Progenitor cell of endocrine pancreas (in vitro differentiated cells): ENCODE measurements at places on chromosomes 4 and X. TPM values are rescaled to one million over a fixed set of nuclear protein-coding genes. Genes with fewer than 3 reads are reported as not detected.

Gene FGD1
- 23.6 and 24.7 TPM in 2 replicates for total RNA-seq

Gene PUDP
- total RNA-seq: 53.6 and 59.9 TPM in 2 replicates

GRCh38 chr4:86054286-86055032, 305.4 kb downstream of the MAPK10 start:
- DNase-seq: no peak

GRCh38 chr4:155025762-155026457, 182.5 kb upstream of the NPY2R start:
- DNase-seq: peak; percentile 43

GRCh38 chr4:104677116-104677515, 182.4 kb upstream of the CXXC4 start:
- DNase-seq: no peak

- no peak for DNase-seq
Measured at GRCh38 chrX:107504006-107504405, 54.6 kb downstream of the FRMPD3 start.

DNA sequence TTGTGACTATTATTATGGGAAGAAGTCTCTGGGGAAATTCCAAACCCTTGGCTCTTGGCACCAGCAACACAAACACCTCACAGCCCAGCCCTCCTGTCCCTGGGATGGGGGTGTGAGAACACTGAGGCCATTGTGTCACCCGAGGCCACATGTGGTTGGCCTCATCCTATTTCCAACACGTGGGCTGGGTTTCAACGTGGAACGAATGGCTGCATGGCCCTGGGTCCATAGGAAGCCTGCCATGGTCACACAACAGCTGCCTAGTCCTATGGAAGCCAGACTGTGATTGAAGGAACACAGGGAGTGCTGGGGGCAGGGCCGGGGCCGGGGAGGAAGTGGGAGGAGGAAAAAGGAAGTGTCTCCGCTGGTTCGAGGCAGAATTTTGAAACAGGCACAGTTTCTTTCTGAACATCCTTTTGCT, 10.0 kb downstream of the CLCN4 start:
- DNase-seq: no peak

DNA sequence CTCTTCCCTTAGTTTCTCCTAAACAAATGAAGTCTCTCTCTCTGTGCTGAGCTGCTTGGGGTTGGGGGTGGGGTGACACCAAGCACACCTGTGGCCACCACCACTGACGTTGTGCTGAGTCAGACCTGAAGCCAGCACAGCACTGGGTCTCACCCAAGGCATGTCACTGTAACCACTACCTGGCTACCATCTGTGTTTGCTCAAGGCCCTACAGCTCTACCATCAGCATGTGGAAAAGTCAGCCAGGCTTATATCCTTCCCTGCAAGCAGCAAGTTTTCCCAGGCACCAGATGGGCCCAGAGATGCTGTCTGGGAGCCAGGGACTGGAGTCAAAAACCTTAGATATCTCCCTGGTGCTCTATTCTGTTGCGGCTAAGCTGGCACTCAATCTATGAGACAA, 6.9 kb downstream of the CXCL10 start:
- no peak for DNase-seq

- DNase-seq: no peak
Measured at GRCh38 chrX:148542481-148543255, 42.3 kb downstream of the AFF2 start.

- no peak for DNase-seq
Measured at GRCh38 chr4:158624889-158625478, 46.7 kb downstream of the C4orf46 start.

DNA sequence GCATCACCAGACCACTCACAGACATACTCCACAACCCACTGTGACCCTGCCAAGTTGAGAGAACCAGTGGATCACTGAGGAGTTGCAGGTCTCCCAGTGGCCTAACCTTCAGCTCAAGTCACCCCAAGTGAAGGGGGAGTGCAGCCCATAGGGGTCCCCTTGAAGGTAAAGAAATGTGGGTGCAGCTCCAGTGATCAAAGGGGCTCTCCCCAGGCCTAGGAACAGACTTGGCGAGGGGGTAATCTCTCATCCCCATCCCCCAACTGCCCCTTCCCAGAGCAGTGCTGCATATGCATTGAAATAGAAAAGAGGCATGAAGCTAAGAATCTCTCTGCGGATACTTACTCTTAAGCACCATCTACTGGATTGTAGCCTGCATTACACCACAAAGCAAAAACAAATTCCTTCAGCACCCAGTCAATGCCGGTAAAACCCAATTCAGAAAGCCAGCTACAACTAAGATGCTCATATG, 27.0 kb downstream of the MAGEE1 start:
- DNase-seq: no peak

GRCh38 chr4:141387299-141387698, 166.6 kb downstream of the ZNF330 start:
- DNase-seq: no peak
